ENCODE measurements at places on chromosomes 11 and 22.

- DNase-seq = no peak
Observed at GRCh38 chr11:64729851-64730382, 6.9 kb upstream of the NRXN2 start.

DNA sequence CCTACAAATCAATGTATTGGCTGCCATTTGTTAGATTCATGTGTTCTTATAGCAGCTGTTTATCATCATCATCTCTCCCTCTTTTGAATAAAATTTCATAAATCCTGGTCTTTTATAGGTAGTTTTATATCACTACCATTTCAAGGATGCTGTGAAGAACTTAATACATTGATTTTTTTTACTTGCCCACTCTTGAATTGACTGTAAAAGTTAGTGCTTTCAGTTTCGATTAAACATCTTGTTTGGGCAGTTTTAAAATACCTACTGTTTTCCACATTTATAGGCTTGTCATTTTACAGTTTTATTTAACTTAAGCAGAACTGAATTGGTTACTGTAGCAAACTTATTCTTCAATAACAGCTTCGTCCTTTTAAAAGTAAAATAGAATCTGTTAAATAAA, 59.5 kb downstream of the TTC17 start:
- no peak for DNase-seq

DNA sequence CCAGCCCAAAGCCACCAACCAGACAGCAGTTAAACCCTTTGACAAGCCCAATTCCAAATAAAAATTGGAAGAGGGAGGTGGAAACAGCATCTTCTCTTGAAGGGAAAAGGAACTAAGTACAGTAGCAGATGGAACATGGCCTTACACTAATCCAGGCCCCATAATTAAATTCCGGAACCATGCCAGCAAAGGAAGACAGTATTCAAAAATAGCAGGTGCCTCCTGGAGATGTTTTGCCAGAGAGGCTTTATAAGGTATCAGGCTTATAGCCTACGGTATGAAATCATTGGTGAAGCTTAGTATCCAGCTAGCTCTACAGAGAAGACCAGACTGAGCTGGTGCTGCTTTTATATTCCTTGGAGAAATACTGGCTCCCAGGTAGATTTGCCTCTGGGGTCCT, 344.1 kb upstream of the API5 start:
- no peak for DNase-seq

- peak; percentile 38 for DNase-seq
Observed at GRCh38 chr11:134037046-134037908, 31.6 kb upstream of the JAM3 start.

DNA sequence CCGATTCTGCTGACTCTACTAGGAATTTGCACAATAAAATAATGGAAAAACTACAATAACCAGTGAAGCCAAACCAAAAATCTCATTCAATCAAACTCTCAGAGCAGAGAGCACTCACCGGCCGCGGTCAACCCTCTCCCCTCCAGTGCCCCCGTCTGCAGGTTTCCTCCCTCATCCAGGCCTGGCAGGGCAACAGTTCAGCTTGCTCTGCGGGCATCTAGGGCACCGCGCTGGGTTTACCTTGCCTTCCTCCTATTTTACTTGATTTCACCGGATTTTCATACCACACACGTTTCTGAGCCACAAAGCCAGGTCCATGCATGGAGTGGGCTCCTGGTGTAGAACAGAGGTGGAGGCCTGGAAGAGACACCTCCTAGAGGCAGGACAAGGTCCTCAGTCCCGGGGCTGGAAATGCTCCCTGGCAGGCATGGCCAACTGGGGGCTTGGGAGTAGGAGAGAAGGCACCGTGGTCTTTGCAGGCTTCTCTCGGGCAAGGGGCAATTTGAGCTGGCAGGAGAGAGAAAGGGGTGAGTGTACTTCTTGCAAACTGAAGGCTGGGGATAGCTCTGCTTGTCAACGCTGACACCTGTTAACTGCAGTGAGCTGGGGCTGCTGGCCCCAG, 938.4 kb downstream of the BRD1 start:
- DNase-seq = no peak

DNA sequence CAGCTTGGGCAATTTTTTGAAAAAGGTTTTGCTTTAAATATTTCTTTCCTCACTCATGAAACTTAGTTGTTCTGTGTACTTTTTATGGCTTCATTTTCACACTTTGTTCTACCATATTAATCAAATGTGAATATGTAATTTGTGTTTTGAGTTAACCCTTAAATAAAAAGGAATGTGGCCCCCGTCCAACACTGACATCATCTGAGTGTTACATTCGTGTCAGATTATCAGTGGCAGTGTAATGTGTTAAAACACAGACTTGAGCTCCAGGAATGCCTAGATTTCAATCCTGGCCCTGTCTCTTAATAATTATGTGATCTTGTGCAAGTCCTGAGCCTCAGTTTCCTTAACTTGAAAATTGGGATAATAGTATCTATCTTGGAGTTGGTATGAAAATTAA, 5.6 kb downstream of the RTN3 start:
- DNase-seq = no peak

DNA sequence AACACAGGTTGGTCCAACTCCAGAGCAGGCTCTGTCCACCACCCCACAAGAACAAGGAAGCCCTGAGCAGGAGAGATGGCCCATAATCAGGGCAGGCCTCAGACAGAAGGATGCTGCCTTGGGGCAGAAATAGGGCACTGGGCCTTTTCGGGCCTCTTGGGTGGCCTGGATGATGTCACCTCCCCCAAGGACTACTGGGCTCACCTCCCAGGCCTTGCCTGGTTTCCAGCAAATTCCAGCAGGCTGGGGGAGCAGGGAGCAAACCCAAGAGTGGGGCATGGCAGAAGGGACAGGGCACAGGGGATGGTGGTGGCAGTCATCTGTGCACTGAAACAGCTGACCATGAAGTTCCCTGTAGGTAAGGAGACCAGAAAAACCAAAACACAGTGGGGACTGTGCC, 5.3 kb upstream of the NAA40 start:
- DNase-seq = no peak

DNA sequence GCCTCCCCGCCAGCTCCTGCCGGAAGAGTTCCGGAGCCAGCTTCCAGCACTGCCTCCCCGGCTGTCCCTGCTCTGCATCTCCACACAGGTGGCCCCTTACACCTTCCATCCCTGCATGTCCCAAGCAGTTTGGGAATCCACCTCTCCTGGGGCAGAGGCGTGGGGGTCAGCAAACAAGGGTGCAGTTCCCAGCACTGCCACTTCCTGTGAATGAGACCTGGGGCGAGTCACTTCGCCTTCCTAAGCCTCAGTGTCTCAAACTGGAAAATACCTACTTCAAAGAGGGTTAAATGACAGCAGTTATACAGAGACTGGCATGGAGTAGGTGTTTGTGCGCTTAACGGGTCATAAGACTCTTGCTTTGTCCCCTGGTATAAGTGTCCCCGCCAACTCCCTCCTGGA, 5.2 kb downstream of the CYTH4 start:
- no peak for DNase-seq

DNA sequence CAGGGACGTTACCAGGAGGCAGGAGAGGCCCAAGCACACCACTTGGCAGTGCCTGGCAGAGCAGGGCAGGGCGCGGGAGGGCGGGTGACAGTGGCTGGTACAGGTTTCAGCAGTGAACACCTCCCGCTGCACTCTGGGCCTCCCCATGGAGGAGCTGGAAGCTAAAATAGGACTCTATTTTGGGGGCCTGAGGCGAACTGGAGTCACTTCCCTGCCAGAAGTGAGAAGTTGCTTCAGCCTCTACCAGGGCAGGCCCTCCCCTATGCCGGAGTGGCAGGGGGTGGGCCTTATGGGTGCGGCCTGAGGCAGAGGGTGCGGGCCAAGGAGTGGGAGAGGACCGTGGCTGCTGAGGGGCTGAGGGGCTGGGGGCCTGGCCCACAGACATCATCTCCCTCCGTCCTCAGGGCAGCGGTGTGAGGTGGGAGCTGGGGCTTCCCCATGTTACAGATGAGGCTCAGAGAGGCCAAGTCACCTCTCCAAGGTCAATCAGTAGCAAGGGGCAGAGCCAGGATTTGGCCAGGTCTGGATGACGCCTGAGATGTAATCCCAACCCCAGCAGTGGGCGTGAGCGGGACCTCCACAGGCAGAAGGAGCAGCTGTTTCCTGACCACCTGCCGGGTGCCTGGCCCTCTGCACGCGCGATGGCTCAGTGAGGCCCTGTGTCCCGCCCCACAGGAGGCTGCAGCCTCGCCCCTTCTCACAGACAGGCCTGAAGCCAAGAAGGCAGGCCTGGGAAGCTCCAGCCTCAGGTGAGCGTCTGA, 39.3 kb downstream of the KCNJ4 start:
- DNase-seq = no peak

DNA sequence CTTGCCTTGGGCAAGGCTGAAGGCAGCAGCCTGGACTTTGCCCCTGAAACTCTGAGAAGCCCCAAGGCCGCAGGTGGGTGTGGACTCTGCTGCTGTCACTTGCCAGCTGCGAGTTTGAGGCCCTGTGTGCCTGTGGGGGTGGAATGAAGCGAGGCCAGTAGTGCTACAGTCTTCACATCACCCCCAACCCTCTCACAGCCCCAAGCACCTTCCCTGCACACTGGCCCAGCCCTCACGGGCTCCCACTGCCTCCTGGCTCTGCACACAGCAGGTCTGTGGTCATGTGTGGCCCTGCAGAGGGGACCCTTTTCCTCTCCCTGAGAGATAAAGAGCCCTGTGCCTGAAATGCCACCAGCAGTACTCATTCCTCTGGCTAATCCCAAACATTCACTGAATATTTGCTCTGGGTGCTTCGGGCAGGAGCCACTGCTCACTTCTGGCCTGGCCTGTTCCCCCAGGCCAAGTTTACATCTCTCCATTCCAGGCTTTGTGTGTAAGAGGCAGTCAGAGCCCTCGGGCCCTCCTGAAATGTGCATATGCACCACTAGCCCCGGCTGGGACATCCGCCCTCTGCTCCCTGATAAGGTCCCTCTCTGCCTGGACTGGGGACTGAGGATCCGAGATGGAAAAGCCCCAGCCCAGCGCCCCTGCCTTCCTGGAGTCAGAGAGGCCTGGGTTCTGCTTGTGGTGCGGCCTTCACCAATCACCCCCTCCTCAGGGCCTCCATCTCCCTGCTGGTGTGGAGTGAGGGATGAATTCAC, 17.7 kb downstream of the MGAT3 start:
- DNase-seq = no peak

DNA sequence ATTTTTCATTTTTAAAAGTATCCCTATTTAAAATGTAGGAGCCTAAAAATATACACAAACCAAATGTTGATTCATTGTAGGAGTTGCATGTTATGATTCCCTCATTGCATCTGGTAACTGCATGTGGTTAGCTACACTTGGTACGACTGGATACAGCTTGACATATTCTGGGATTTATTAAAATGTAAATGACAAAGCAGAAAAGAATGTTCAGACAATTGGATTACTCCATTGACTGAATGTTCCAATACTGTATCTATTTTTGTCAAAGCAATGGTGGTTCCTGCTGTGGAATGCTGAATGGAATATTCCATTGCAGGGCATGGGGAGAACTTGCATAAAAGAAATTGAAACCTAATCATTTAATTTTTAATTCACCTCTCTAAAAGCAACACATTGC, 30.8 kb downstream of the BLID start:
- no peak for DNase-seq

DNA sequence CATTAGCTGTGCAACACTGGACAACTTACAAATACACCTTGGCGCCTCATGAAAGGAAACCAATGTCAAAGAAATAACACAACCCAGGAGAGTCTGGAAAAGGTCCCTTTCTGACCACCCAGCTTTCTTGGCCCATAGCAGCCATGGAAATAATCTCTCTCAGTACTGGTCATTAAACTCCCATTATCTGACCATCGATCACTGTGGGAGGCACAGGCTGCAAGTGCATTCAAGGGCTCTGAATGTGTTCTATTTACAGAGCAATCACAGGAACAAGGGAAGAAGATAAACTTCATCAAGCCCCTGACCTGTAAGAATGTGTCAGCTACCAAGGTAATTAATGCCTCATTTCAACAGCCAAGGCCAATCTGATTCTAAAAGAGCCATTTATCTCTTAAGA, 40.1 kb downstream of the CTSC start:
- DNase-seq = no peak

GRCh38 chr11:47269002-47269828, 718 bp upstream of the MADD start:
- DNase-seq = peak; percentile 76
